ENCODE measurements at places on chromosomes 12 and 14.

GRCh38 chr12:55636116-55636655 is 506 bp upstream of the OR10P1 start:
- DNase-seq: no peak

DNA sequence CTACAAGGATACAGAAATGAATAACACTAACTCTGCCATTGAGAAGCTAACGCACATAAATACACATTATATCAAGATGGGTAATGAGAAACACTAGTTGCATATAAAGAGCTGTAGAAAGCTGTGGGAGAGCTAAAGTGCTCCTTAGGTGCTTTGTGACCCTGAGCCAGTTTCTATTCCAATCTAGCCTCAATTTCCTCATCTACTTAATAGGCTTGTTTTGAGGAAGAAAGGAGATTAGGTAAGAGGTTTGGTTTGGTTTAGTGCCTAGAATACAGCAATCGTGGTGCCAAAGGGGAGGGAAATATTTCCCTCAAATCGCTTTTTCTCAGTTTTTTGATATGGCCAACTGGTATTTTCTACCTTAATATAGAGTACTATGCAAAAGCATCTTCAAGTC is 994 bp downstream of the SRP54 start:
- no peak for DNase-seq

GRCh38 chr12:78483767-78484315 is 380.7 kb upstream of the SYT1 start:
- DNase-seq: no peak

DNA sequence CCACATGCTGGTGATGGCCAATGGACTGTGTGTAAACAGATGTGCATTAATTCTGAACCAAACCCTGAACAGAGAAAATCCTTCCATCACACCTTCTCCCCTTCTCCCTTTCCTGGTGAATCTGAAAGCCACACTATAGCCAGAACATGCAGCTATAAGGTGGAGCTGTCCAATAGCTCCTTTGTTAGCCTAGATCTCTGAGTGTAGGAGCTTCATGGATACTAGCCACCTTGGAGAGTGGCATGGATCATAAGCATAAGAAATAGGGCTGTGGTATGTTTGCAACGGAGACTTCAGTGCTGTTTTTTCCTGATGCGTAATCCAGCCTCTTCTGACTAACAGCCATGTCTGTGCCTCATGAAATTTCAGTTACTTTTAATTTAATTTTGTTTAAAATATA is 364.5 kb downstream of the BTG1 start:
- no peak for DNase-seq

DNA sequence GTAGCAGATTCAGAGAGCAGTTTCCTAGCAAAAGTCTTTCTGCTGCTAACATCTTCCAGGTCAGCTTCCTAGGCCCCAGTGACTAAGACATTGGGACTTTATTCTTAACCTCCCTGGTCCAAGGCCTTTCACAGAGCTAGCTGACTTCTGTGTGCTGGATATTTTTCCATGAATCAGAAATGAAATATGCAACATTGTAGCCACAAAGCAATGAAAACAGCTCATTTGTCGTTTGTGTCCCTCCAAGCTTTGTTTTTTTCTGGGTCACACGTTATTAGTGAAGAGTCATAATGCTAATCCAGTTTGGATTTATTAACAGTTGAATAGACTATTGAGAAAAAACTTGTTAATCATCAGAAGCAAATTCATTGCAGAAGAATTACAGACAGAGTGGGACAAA is 82.4 kb downstream of the ARF6 start:
- no peak for DNase-seq

- DNase-seq: no peak
Measured at GRCh38 chr12:5173511-5174011, 129.9 kb downstream of the KCNA5 start.

GRCh38 chr12:30694412-30695198 is 1.1 kb downstream of the IPO8 start:
- no peak for DNase-seq

GRCh38 chr12:109092497-109093021 is 713 bp downstream of the ALKBH2 start:
- no peak for DNase-seq

DNA sequence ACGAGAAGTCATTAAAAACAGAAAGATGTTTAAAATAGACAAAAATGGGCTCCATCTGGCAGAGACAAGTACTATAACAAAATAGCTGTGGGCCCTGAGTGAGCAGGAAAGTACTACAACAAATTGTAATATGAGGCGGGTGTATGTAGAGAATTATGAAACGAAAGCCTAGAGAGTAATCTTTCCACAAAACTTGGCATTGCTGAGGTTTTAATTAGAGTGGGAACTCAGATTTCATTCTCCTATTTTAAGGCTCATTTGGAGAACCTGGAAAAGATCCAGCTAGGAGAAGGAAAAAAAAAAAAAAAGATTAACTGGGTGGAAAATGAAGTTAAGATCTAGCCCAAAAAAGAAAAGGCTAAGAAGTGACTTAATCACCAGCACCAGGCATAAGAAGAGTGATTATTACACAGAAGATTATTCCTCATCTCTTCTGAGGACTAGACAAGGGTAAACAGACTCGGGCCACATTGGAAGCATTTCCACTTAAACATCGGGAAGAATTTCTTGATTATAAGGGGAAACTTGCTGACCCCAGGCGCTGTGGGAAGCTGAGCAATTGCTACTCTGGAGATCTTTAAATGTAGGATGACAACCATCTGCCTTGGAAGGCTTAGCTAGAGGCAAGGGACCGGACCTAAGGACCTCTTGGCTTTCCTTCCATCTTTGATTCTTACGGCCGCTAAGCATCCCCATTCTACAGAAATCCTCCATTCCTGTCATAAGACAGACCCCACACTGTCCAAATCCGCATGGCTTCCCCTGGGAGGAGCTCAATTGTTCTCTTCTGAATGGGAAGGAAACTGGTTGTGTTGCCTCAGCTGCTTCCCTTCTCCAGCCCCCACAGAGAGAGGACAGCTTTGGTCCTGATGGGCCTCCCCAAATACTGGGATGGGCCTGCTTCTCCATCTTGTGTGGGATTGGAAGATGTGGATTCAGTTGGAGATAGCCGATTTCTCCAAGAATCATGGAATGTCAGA is 40.6 kb downstream of the IGF1 start:
- DNase-seq: no peak

GRCh38 chr12:82089369-82090121 is 268.6 kb downstream of the CCDC59 start:
- no peak for DNase-seq

- DNase-seq: no peak
Measured at GRCh38 chr12:29725587-29726320, 58.0 kb downstream of the TMTC1 start.

DNA sequence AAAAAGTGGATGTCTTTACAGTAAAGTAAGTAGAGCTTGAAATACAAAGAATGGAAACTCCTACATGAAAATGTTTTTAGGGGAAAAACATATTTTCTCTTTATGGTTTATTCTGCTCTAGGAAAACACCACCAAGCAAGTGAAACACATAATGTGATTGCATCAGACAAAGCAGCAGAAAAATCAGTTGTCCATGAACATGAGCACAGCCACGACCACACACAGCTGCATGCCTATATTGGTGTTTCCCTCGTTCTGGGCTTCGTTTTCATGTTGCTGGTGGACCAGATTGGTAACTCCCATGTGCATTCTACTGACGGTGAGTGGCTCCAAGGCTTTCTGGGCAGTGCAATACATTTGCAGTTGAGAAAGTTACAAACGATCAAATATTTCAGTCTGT is 42.6 kb upstream of the PLEKHD1 start:
- no peak for DNase-seq
